ENCODE measurements at places on chromosomes 16 and 17.

GRCh38 chr17:55398689-55399088 lies 22.9 kb downstream of the MMD start:
- DNase-seq, result no peak

GRCh38 chr16:81608523-81609209 lies 164.1 kb downstream of the CMIP start:
- no peak for DNase-seq

DNA sequence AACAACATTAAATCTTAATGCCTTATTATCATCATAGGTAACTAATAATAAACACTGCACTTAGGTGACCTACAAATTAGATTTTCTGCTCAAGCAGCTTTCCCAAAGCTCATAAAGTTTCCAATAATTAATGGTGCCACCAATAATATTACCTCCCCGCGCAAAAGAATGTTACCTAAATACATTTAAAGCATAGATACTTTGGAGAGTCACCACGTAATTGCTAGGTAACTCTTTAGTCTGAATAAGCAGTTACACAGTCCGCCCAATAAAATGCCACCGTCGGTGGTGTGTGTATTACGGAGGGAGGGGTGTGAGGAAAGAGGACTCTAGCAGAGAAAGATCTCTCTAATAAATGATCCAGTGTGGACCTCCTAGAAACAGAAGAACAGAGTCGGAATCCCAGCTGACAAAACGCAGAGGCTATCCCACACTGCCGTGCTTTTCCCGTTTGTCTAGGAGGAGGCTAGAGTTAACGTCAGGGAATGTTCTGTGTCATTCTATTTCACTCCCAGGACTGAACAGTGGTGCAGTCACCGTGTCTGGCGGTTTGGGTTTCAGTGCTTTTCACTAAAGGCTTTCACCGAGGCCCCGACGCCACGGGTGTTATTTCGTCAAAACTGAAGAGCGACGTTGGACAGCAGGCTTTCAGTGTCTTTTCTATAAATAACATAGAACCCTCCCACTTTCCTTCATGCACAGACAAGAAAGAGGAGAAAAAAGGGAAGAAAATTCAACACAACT lies 630 bp downstream of the RNFT1 start:
- DNase-seq, result no peak

- DNase-seq, result no peak
Measured at GRCh38 chr16:80457871-80458270, 82.9 kb upstream of the DYNLRB2 start.

DNA sequence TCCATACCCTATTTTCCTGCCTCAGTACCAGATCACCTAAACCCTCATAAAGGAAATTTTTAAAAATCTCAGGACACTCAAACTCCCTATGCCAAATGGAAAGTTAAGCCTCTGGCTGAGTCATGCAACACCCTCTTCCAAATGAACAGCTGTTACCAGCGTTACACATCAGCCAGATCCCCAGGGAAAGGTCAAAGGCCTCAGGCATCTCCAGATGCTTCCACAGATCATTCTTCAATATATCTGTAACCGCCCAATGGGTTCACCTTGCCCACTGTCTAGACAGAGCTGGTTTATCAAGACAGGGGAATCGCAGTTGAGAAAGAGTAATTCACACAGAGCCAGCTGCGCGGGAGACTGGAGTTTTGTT lies 29.1 kb upstream of the SHCBP1 start:
- no peak for DNase-seq

DNA sequence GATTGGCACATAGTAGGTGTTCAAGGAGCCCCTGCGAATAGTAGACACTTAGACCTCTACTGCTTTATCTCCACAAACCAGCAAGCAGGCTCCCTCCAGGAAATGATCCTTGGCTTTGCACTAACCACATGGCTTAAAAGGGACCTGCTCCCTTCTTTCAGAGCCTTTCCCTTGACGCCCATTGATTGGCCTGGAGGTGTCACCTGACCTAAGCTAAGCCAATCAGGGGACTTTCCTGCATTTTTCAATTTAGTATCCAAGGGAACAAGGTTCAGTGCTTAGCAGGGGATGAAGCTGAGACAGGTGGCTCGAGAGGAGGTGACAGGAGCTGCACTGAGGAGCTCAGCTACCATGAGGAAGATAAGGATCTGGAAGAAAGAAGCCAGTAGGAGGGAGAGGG lies 52.8 kb downstream of the CLEC19A start:
- DNase-seq, result no peak

Data from umbilical cord (tissue), 2 donors.